Renal pelvis (tissue), 12 donors: ENCODE measurements at places on chromosomes 2 and 18.

- peak; percentile 26 for DNase-seq
Observed at GRCh38 chr2:109457794-109458193, 156.0 kb downstream of the SEPTIN10 start.

GRCh38 chr2:176976736-176977685, 235.6 kb upstream of the HNRNPA3 start:
- no peak for DNase-seq

DNA sequence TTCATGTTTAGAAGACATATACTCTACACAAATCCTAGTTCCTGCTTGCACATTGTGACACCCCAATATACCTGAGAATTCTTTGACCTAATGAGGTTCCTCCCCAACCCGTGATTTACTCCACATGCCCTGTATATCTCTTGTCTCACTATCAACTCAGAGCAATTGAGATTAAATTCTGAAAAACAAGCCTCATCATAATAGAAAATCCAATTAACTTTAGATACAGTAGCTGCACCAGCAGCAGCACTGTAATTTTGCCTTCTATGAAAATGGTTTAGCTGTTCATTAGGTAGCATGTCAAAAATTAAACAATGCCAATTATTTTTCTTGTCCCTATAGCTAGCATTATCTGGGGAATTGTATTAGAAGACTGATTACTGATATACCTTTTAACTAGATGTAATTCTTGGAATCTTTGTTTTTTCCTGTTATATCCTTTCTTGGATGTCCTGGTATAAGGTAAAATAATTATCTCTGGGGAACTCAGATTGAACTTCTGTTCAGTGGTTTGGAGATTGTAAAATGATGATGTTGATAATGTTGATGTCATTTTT, 218.9 kb upstream of the TANK start:
- DNase-seq = no peak

GRCh38 chr2:12816379-12817306, 99.9 kb downstream of the TRIB2 start:
- DNase-seq = no peak

DNA sequence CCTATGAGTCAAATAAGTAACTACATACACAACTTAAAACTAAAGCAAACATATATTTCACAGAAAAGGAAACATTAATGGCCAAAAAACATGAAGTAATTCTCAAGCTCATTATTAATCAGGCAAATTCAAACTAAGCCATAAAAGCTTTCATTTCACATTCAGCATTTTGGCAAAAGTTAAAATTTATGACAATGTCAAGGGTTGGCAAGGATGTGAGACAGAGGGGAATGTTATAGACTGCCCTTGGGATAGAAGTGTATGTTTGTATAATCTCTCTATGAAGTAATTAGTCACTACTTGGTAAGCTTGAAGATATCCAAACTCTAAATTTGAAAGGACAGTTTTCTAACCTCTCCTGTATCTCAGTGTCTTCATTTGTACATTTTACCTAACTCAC, 539.4 kb downstream of the RIT2 start:
- peak; percentile 23 for DNase-seq
